ENCODE measurements at places on chromosomes 16 and 17.

GRCh38 chr16:56999409-57000270, 10.3 kb downstream of the NLRC5 start:
- DNase-seq, result no peak

DNA sequence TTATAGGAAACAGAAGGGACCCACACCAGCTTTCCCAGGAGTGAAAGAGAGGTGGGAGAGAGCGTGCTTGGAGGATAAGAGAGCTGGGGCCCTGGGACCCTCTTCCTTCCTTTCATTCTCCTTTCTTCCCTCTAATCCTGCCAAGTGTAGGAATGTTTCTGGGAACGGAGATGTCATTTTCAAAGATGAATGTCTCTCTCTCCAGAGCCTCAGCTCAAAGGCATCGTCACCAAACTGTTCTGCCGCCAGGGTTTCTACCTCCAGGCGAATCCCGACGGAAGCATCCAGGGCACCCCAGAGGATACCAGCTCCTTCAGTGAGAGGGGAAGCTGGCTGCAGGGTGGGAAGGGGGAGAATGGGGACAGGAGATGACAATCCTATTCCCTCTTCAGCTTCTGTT, 2.0 kb downstream of the FGF11 start:
- DNase-seq, result no peak

DNA sequence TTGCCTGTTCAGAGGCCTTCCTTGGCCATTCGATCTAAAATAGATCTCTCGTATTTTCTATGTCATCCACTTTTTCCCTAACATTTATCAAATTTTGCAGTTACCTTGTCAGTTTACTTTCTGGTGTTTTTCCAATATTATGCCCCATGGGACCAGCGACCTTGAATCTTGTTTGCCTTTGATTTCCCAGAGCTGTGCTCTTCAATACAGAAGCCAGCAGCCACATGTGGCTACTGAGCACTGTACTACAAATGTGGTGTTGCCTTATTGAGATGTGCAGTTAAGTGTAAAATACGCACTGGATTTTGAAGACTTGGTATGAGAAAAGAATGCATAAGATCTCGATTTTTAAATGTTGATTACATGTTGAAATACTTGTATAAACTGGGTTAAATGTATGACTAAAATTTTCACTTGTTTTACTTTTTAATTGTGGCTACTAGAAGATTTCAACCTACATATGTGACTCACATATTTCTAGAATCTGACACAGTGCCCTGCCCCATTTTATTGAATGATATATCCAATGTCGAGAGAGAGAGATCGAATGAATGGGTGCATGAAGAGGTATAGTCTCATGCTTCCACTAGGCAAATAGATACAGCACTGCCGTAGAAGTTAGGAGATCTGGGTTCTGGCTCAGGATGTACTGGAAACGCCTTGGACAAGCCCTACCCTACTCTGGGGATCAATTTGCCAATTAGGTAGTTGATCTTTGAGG, 824 bp upstream of the PSME3 start:
- no peak for DNase-seq

GRCh38 chr17:59827721-59828477, 64.8 kb downstream of the TUBD1 start:
- DNase-seq, result peak; percentile 93

GRCh38 chr16:26464576-26465266, 602.0 kb upstream of the C16orf82 start:
- DNase-seq, result no peak

DNA sequence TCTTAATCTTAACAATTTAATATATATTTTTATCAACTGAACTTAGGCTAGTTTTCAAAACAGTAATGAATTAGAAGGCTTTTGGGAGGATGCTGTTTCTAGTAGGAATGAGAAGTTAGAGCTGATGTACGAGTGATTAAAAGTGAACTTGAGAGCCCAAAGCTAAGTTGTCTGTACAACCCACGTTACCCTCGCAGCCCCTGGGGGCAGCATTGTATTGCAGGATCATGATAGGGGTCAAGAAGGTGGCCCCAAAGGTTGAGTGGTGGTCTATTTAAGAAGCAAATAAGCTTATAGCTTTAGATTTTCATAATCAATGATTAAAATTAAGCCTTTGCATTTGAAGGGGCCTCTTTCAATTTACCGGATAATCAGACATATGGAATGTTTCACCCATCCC, 33.7 kb upstream of the ALDH3A2 start:
- no peak for DNase-seq

DNA sequence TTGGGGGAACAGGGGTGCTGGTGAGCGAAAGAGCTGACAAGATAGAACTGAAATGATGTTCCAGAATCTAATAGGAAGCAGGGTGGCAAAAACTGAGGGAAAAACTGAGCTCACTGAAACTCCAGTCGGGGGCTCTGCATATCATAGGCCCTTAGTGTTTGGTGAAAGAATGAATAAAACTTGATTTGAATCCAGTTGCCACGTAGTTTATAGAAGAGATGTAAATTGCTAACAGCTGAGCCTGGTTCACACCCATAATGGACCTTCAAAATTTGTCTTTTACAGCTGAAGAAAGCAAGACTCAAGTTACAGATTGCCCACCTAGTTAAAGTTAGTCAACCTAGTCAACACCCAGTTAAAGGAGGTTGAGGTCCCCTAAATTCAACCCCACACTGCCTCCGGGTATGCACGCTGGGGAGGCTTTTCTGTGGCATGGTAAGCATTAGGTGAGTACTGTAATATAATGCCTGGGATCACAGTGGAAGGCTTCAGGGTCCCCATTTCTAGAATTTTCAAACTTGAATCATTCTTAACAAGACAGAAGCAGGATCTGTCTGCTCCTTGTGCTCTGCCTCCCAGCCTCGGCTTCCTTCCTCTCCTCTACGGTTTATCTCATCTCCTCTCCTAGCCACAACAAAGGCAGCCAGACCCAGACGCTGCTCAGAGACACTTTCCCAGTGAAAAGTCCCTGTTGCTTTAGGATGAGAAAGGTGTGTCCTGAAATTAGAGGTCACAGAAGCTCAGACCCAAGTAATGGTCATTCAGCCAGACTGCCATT, 26.9 kb upstream of the SUPT4H1 start:
- DNase-seq, result no peak

- no peak for DNase-seq
These were observed at the start of gene SYNGR2 for GRCh38 chr17:78168242-78168902. SYNGR2 (plus strand) TSS chr17:78168581; CDS start chr17:78168617, 36 bp downstream.

- DNase-seq, result no peak
These were observed 1.0 kb downstream of the EEF2K start for GRCh38 chr16:22206842-22207714.

- DNase-seq, result peak; percentile 27
These were observed 420 bp upstream of the KRTAP17-1 start for GRCh38 chr17:41315814-41316445.

DNA sequence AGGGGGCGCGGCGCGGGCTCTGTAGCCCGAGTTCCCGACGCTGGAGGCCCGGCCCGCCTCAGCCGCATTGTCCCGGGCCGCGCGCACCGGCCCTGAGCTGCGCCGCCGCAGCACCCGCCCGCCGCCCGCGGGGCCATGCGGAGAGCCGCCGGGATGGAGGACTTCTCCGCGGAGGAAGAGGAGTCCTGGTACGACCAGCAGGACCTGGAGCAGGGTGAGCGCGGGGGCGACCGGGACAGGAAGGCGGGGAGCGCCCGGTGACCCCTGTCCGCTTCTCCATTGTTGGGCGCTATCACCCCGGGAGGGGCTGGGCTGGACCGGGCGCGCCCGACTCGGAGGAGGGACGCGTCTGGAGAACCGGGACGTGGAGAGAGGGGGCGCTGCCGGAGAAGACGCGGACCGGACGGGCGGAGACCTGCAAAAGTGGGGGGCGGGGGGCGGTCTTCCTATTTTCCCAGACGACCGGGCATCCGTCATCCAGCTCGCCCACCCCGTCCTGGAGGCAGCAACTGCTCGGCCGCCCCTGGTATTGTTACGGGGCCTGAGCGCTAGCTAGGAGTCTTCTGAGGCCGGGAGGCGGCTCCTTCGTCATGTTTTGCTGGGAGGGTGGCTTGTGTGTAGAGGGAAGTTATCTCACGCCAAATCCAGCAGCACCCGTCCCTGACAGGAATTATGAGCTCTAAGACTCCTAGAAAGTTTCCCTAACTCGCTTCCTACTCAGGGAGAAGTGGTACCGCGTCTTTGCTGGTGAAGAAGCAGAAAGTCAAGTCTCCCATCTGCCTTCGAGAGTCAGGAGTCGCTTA, 678 bp downstream of the CDR2L start:
- DNase-seq, result no peak

DNA sequence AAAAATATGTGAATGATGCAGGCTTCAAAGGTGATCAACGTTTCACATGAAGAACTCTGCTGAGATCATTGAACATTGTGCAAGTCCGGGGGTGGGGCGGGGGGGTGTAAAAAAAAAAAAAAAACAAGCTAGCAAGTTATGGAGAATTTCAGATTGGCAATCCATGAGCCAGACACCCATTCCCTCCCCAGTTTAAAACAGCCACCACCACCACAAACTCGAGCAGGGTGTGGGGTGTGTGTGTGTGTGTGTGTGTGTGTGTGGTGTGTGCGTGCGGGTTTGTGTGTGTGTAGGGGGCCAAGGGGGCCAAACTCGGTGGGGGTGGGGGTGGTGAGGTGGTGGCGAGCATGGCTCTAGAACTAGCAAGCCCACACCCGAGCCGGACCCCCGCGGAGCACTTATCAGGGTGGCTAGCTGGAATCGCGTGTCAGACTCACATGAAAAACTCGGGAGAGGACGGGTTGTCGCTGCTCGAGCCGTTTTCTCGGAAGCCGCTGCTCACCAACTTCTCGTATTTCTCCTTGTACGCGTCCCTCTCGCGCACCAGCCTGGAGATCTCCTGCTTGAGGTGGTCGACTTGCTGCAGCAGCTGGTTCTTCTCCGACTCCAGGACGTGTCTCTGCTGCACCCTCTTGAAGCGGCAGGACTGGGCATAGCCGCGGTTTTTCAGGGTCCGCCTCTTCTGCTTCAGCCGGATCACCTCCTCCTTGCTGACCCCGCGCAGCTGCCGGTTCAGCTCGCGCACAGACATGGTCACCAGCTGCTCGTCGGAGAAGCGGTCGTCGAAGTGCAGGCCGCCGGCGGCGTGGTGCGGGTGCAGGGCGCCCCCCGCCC, 2.0 kb downstream of the MAF start:
- DNase-seq, result peak; percentile 68

DNA sequence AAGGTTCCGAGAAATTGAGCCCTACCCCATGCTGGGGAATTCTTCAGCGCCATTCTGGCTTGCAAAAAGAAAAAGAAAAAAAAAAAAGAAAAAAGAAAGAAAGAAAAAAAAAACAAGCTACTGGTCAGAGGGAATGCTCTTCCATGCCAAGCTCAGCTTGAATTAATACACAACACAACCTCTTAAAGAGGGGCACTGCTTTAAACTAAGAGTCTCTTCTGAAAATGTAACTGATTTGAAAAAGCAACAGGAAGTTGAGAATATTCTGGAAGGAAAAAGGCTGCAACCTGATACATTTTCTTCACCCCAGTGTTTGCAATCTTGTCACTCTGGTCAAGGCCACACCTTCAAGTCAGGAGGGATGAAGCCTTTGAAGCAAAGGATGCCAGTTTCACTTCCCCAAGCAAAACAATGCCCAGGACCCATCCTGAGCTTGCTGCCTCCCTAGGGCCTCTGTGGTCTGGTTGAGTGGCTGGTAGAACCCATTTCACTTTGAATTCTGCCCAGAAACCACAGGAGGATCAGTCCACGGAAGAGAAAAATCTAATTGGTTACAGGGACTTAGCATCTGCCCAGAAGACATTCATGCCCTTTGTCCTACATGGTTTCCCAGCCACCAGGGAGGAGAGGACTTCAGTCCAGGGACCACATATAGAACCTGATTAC, 389.7 kb downstream of the SOX9 start:
- no peak for DNase-seq

DNA sequence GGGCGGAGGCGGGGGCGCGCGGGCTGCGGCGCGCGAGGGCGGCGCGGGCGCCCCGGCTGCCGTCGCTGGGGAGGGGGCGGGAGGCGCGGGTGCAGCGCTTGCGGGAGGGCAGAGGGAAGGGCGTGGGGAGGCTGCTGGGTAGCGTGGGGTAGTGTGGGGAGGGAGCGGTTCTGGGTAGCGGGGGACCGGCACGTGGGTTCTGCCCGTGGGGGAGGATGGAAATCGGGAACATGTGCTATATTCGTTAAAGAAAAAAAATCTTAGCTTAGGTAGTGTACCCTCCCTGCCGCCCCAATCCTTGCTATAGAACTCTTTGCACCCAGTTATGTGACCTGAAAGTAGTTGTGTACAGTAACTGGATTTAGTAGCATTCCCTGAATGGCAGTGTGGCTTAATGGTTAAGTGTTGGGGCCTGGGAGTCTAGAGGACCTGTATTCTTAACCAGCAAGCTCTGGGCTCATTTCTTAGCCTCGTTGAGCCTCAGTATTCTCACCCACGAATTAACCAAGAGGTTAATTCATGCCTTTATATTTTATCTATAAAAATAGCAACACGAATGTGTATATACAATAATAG, 646 bp downstream of the RABEP1 start:
- no peak for DNase-seq

DNA sequence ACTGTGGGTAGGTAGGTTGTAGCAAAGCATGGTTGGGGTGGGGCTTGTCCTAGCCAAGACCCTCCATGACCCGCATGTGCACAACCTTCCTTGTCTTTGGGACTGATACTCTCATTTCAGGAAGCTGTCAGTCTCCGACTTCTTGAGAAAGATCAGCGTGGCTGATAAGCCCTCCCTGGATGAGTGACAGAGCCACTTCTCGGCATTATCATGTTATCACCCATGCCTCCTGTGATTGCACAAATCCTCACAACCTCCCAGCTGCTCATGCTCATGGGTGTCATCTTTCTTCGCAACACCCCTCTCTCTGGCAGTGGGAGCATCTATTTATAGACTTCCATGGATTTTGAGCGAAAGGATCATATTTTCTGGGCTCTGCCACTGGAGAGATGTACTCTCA, 314.2 kb downstream of the FOXL1 start:
- DNase-seq, result no peak

DNA sequence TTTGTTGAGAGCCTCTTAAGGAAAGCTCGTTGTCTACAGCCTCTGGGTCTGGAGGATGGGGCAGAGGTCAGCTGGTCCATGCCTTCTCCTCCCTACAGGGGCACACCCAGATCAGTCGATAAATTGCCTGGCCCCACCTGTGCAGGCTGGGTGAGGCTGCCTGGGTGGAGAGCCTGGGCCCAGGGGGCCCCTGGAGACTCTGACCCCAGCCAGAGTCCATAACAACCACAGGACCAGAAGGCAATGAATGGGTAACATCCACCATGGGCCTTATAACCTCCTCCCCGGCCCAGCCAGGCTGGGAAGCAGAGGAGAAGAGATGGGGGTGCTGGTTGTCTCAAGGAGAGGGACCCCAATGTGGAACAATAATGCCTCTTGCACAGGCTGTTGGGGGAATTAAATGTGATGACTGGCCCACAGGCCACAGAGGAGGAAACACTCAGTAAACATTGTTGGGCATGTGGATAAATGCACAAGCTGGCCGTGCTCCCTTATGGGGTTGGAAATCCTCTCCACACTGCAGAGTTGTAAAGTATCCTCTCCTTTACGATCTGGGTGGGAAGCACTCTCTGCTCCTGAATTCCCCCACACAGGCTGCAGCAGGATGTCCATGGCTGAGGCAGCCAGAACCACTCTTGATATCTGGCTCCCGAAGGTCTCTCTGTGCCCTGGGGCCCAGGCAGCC, 56.7 kb upstream of the TOB1 start:
- DNase-seq, result no peak

All from renal cortical epithelial cell (primary cell).